Activated effector memory CD4-positive, alpha-beta T cell treated with anti-CD3 and anti-CD28 coated beads, Interleukin-2, amount 50 U/mL, for 16 hours (primary cell): ENCODE measurements at places on chromosomes 11 and 22.
A peak's percentile ranks its signal among the peaks of the same experiment; 100 is the strongest.

- no peak for DNase-seq
Observed at GRCh38 chr11:68542617-68543016, 82.1 kb downstream of the PPP6R3 start.

- DNase-seq, result no peak
Observed at GRCh38 chr11:75497788-75498409, 27.8 kb downstream of the GDPD5 start.

DNA sequence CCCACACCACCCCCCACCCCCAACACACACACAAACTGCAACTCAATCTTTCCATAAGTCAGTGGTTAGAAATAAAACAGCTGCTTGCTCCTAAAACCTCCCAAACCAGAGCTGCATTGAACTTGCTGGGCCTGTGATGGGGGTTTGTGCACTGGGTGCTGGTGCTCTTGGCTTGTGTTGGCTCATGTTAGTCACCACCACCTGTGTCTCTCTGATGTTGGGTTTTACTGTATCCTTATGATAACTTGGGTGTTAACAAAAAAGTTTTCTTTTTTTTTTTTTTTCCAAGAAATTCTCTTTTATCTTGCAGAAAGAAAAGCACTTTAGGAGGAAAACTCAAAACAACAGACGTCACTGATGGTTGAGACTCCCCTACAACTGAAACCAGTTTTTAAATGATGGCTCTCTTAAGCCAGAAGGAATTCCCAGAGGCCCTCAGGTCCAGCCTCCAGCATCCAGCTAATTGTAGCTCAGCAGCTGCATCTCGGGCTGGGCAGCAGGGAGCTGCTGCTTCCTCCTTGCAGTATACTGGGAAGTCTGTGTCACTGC lies 79.9 kb upstream of the DRD2 start:
- no peak for DNase-seq

GRCh38 chr22:36569999-36570398 lies 41.0 kb upstream of the EIF3D start:
- no peak for DNase-seq

DNA sequence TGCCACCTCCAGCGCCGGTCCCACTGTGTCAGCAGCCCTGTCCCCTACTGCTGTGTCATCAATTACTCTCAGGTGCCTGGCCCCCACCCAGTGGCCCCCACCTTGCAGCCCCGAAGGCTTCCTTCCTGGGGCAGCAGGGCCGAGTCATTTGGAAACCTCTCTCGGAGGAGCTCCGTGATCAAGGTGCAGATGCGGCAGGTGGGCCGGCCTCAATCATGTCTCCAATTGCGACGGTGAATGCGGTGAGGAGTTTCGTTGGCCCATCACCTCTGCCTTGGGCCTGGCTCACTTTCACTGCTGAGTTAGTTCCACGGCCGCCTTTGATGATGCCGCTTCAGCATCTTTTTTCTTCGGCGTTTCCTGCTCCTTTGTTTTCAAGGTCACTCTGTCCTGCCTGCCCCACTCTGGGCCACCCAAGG lies 11.3 kb upstream of the CXCR5 start:
- DNase-seq, result peak; percentile 90

GRCh38 chr11:34049028-34049427 lies 2.5 kb upstream of the CAPRIN1 start:
- DNase-seq, result no peak
